ENCODE measurements at places on chromosomes 7 and 10.

DNA sequence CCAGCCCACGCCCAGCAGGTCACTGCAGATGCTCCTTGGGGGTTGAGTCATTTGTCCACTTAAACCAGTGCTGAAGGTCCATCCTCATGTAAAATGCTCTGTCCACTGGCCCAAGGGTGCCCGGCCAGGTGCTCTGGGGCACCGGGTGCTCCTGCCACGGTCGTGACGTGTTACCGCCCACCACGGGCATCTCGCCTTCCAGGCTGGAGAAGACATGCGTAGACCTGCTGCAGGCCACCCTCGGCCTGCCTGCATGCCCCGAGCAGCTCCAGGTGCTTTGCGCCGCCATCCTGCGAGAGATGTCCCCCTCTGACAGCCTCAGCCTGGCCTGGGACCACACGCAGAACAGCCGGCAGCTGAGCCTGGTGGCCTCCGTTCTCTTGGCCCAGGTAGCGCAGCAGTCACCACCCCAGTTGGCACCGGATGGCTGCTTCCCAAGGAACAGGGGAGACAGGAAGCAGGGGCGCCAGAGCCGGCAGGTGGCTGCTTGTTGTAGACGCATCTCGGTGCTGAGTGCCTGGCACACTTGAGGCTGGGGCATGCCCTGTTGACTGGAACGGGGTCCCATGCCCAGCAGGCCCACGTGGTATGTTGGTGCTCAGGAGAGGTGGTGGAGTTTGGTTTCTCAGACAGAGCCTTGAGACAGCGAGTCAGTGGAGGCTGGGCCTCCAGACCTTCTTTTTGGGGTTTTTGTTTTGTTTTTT is 6.1 kb downstream of the AP5Z1 start:
- DNase-seq: no peak

DNA sequence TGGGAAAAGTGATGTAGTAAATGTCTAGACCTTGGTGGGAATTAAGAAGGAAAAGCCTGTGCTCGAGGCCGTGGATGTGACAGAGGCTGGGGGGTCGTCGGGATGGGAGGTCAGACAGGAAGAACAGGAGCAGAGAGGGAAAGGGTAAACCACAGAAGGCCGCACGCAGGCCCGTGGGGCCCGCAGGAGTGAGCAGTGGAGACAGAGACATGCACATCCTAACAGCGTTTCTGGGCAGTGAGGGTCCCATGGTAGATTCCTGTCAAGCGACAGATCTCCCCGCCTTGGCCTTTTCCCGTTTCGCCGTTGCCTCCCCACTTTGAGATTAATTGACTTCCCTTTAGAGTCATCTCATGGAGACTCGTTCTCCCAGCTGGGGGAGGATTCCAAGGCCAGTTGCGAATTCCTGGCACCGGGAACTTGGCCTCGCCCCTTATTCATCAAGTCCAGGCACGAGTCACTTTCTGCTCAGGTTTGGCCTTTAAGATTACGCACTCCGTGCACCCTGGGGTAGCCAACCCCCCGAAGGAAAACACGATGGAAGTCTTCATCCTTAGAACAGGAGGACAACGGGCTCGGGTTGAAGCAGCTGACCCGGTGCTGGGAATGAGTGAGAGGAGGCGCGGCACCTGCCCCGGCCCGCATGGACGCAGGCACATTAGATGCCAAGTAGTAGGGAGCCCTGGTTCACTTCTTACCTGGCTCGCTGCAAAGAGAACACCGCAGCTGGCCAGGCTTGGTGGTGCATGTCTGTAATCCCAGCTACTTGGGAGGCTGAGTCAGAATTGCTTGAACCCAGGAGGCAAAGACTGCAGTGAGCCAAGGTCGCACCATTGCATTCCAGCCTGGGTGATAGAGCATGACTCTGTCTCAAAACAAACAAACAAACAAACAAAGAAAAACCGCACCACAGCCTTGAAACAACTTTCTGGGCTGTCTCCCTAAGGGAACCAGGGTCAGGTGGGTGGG is 315.2 kb upstream of the SHH start:
- no peak for DNase-seq

- no peak for DNase-seq
Measured at GRCh38 chr10:93757136-93757535, 600 bp upstream of the LGI1 start.

GRCh38 chr10:33215635-33216034 is 118.8 kb downstream of the NRP1 start:
- no peak for DNase-seq

- DNase-seq: peak; percentile 8
Measured at GRCh38 chr10:32795598-32796183, 162.3 kb downstream of the ITGB1 start.

GRCh38 chr10:114223066-114223465 is 16.0 kb upstream of the VWA2 start:
- DNase-seq: no peak

DNA sequence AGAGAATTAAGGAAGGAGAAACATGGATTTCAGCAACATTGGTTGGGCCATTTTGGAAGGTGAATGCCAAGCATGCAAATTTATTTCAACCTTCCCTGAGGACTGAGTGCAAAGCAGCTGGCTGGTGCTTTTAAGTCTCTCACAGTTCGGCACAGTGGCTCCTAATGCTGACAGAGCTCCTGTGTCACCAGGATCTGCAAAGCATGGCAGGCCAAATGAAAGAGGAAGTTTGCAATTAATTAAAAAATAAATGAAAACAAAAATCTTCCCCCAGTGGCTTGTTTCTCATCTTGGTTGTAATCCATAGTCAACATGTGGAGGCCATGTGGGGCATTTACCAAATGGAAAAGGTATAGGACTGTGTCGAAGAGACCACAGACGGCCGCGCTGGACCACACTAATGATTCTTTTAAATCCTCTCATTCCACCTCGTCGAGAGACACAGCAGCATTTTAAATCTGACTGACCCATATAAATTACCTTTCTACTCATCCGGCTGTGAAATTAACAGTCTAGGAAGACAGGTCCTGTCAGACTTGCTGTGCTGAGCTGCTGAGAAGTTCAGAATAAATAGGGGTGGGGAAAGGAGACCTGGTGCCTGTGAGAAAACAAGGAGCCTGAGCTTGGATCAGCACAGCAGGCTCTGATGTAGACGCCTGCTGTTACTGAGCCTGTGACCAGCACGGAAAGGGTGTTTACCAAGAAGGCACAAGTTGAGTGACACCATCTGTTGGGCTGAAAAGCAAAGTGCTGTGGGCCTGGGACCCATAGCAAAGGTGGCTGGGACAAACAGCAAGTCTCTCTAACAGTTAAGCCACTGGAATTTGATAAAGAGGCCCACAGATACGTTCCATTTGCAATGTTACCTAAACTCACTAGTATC is 136.0 kb upstream of the COL1A2 start:
- DNase-seq: no peak

GRCh38 chr10:67537906-67538305 is 158.1 kb downstream of the CTNNA3 start:
- no peak for DNase-seq

GRCh38 chr10:24437302-24437701 is 228.4 kb downstream of the KIAA1217 start:
- DNase-seq: no peak
